Activated T-helper 1 cell treated with anti-CD3 and anti-CD28 coated beads, Interleukin-12 subunit alpha, Interleukin-12 subunit beta, Interleukin-2, Interleukin-4 antibody, amounts not matched to agents 30 ng/mL and 10 ng/mL and 1 ng/mL, durations not matched to agents 14 hours and 24 hours and 36 hours (primary cell): ENCODE measurements at places on chromosomes 1 and 21. TPM values are rescaled to one million over a fixed set of nuclear protein-coding genes. Genes with fewer than 3 reads are reported as not detected.

DNA sequence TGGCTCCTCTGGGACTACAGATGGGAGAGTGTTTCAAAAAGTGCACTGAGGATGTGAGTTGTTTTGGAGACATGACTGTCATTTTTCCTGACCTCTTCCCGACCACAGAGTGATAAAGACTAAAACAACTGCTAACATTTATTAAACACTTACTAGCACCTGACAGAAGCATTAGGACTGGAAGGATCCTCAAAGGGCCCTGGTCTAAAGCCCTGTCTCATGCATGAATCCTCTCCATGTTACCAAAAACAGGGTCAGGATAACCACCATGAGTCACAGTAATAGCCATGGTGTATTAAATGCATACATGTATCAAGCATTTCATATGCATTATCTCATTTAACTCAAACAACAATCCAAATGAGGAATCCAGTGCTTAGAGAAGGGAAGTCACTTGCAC is 11.5 kb downstream of the CYB5RL start:
- no peak for DNase-seq

DNA sequence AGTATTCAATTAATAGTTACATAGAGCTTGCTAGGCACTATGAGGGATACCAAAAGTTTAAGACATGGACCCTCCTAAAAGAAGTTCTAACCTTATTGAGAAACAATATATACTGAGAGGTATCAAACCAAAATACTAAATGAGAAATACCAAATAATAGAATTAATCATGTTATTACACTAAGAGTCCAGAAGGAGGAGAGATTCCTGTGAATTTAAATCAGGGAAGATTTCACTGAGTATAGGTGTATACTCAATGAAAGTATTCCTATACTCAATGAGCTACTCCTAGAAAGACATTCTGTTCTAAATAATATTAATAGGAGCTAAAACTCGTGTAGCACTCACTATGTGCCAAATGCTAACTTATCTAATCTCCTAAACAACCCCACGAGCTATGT is 9.4 kb downstream of the CR1L start:
- DNase-seq, result no peak

- no peak for DNase-seq
Observed at GRCh38 chr1:153852170-153852569, 70.6 kb downstream of the GATAD2B start.

LBR gene
- total RNA-seq, result 176 TPM in 2 replicates

DNA sequence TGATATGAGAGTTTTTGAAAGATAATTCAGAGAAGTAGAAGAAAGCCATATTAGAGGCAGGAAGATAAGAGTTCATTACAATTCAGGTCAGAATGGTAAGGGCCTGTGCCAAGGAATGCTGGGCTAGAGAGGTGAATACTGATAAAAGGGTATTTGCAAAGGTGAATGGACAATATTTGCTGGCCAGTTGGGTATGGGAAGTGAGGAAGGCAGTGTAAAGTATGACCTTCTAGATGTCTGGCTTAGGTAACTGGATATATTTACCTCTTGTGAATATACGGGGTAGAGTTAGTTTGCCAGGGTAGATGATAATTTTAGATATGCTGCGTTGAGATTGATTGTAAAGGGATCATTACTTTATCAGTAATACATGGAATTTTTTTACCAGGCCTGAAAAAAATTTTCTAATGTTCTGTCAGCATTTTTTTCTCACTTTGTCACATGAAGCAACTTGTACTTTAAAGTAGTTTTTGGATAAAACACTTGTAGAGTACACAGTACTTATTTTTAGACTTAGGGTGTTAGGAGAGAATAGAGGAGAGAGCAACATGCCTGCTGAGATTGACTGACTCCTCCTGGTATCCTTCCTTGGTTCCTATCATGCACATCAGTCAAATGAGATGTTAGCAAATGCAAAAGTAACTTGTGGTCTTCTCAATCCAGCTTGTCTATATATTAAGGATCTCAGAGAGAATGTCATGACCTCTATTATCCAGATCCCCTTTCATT is 14.1 kb downstream of the RTCA start:
- no peak for DNase-seq

DNA sequence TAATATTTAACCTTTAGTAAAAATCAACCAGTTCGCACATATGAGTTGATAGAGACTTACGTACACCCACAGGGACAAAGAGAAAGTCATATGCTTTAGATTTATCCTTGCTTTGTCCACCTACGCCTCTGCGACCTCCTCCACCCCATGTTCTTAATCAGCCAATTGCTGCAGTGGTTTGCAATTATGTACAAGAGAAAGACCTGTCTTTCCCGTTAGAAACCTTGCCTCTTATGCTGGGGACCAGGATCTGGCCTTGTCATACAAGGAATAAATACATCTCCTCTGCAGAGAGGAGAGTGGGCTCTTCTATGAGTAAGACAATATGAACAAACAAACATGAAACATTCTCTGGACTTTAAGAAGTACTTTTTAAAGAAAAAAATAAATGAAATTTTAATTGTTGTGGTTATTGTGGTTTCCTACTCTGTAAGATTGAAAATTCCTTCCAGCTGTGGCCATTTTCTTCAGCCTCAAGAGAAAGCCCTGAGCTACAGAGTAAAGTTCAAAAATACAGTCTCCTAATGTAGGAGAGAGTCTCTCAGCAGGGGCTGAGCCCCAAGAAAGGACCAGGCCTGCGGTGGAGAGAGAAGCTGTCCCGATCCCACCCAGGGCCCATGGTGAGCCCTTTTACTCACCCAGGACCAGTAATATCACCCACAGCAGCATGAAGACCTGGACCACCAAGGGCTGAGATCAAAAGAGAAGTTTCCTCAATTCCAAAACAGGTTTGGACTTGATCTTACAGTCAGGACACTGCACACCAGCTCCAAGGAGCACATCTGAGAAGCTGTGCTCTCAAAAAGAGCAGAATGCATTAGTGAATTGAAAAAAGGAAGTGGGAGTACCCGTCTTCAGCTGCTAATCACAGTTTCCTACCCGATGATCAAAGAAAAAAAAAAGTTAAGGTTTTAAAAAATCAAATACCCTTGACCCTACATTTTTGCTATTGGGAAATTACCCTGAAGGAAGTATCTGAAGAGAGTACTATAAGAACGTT is at the start of gene FCRL5:
FCRL5 (minus strand) TSS at position 822 of the 1,000 bp plus-strand sequence; CDS start at position 669, 153 bp downstream.
- DNase-seq, result no peak

GRCh38 chr1:199404191-199404590 is 623.3 kb upstream of the NR5A2 start:
- DNase-seq, result no peak

PDE9A gene
- total RNA-seq, result 9.6 and 9.7 TPM in 2 replicates

MYOG gene
- total RNA-seq, result not detected in 2 replicates

- peak; percentile 25 for DNase-seq
Observed at GRCh38 chr1:65067491-65068201, 80.4 kb upstream of the AK4 start.

- DNase-seq, result no peak
Observed at GRCh38 chr21:32386195-32386870, 6.5 kb downstream of the URB1 start.

MYOC gene
- not detected in 2 replicates for total RNA-seq

ACKR1 gene
- not detected in 2 replicates for total RNA-seq

DNA sequence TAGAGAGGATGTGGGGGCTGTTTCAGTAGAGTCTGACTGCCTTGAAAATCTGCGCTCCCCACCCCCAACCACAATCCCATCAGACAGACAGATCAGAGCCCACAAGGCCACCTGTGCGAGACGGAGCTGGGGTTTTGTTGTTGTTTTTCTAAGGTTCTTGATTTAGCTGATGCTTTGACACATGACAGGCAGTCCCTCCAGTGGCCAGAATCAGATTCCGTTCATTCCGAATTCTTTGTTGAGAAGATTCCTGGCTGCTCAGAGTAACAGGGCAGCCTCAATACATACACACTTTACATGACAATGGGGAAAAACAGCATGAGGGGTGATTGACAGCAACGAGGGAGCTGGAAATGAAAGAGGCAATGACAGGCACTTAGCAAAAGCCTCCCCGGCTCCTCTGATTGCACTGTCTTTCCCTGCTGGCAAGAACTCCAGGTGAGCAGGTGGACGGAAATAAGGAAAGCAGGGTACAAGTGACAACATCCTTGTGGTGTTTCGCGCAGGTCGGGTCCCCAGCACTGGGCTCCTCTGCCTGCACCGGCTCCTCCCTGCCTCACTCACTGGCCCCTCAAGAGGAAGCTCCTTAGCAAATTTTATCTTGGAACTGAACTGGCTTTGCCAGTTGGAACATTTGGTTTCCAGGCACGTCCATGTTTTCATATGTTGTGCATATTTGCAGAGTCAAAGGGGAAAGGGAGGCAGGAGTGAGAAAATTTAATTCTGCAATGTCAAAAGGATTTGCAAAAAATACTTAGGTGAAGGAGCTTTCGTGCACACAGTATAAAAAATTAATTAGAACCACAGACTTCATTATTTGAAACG is 148.7 kb downstream of the PGBD5 start:
- DNase-seq, result no peak

DNA sequence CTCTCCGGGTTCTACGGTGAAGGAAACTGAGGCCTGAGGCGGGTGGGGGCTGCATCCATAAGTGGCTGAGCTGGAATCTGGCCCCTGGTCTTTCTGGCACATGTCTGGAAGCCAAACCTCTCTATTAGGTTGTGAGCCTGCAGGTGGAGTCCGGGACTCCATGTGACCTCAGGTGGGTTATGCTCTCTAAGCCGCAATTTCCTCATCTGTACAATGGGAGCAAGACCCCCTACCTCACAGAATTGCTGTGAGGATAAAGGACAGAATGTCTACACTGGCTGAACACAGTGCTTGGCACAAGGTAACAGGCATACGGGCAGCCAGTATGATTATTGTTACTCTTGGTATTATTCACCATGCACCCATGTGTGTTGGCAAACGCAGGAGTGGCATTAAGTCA is 6.7 kb downstream of the EPHA2 start:
- DNase-seq, result no peak

HDAC1 gene
- 177 and 179 TPM in 2 replicates for total RNA-seq

GJA4 gene
- total RNA-seq, result not detected in 2 replicates
